ENCODE measurements at places on chromosomes 3 and 15.

DNA sequence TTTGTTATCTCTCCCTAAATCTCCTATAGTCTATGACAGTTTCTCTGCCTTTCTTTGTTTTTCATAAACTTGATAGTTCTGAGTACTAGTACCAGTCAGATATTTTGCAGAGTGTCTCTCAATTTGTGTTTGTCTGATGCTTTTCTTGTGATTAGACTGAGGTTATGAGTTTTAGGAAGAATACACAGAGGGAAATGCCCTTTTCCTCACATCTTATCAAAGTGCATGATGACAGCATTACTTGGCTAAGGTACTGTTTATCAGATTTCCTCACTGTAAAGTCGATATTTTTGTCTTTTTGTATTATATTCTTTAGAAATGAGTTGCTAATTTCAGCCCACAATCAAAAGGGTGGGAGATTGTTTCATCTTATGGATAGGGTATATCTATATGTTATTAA, 45.6 kb downstream of the GLCE start:
- no peak for DNase-seq

DNA sequence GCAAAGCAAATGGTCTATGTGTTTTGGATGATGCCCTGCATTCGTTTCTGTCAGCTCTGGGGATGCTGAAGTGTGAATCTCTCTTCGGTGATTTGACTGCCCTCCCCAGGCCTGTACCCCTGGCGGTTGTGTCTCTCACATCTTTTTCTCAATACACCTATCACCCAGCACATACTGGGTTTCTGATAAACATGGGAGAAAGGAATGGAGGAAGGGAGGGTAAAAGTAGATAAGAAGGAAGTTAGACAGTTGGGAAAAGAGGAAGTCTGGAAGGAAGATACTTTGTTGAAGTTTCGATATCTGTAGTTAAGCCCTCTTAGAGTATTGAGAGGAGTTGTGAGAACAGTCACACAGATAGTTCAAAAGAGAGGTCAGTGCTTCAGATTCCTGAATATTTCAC, 35.8 kb upstream of the LRTM1 start:
- no peak for DNase-seq

GRCh38 chr3:171054231-171054630, 27.7 kb upstream of the SLC2A2 start:
- DNase-seq, result no peak

GRCh38 chr3:46386205-46386604, 15.5 kb downstream of the CCR5 start:
- no peak for DNase-seq

DNA sequence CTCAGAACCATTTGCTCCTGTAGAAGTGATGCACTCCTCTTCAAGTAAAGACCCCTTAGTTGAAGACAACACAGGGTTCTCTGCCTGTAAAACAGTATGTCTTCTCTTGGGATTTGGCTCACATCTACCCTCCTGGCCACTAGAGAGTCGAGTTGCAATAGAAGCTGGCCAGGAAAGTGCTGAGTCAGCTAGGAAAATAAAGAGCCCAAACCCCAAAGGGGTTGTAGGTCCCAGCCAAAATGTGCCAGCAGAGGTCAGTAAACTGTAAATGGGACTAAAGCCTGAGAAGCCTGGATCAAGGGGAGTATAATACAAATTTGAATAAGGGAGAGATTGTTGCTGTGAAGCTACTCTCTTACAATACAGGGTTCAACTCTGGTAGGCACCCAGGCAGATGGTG, 37.2 kb upstream of the THBS1 start:
- DNase-seq, result no peak

DNA sequence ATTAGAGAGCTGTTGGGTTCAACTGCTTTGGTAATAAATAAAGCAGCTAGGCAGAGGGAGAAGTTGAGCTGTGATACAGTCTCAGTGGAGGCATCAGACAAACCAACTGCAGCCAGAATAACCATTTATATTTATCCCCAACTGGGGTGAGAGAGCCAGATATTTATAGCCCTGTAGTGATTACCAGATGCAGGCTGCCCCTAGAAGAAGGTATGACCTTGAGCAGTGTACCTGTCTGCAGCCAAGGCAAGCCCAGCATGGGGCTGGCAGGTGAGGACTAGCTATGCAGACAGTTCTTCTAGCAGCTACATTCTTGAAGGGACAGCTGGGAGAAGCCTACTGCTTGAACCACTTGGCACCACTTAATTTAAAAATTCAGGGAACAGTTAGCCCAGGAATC, 144.4 kb upstream of the EPHA3 start:
- DNase-seq, result no peak

GRCh38 chr15:93060336-93061248, 28.4 kb downstream of the RGMA start:
- DNase-seq, result no peak

DNA sequence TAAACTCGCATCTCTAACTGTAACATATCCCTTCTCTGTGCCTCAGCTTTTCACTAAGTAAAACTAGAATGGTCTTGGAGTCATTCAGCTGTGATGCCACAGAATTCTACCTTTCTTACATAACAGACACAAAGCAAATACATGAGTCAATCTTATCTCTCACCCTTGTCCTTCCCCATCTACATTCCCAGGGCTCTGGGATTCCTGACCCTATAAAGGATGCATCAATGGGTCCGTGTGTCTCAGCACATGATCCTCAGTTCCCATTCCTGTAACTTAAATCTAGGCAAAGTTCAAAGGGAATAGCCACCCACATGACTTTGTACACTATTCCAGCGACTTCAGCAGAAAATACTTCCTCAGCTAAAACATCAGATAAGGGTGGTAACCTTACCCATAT, 11.8 kb upstream of the ARL8B start:
- no peak for DNase-seq

DNA sequence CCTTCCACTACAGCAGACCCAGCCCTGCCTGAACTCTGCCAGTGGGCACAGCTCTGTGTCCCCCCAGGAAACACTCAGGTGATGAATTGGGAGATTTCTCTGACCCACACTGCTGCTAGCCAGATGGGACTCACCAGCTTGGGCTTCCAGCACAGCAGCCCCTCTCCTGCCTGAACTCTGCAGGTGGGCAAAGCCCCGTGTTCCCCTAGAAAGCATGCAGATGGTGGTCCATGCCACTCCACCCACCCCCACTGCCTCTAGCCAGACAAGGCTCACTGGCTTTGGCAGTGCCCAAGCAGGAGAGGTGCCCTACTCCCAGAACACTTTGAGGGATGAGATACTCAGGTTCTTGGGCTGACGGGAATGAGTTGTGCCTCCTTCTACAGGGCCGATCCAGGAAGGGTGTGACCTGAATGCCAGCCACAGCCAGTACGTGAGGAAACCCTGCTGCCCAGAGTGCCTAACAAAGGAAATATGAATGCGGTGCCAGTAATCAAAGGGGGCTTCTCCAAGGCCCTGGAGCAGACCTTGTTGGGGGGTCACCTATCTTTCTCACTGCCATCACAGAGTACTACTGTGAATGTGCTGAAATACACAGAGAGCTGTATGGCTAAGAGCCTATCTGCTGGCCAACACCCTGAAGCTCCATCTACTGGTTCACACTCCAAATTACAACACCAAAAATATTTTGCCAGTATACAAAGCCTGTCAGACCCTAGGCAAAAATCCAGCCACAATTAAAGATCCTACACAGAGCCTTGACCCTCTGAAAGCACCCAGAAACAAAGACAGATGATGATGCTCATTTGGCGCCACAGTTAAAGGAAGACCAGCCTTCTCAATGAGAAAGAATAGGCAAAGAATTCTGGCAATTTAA, 61.9 kb downstream of the BTLA start:
- DNase-seq, result no peak

DNA sequence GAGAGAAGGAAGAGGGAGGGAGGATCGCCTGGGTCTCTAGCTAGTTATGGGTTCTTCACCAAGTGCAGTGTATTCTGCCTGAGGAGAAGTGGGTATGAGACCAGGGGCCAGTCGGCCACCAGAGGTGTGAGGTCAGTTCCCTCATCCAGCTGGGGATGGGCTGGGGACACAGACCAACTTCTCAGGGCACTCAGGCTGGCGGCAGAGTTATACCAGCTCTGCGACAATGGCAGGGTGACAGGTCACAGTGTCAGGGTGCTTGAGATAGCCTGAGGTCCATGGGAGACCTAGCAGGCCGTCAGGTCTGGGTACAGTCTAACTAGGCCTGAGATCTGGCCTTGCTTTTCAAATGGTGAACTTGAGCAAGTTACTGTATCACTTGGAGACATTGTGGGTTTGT, 31.4 kb upstream of the PLXNA1 start:
- no peak for DNase-seq

DNA sequence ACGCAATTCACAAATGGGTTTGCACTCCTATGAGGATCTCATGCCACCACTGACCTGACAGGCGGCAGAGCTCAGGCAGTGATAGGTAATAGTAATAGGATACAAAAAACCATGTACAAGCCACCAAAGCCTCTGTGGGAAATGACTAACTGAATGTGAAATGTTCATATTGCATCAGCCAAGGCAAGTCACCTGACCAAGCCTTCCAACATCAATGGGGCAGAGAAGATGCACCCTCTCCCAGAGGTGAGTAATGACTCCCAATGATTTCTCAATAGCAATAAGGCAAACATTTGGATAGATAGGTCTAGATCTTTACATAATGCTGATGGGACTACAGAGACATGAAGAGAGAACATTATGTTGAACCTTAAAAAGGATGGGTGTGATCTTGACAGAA, 14.9 kb downstream of the CNTN3 start:
- no peak for DNase-seq

DNA sequence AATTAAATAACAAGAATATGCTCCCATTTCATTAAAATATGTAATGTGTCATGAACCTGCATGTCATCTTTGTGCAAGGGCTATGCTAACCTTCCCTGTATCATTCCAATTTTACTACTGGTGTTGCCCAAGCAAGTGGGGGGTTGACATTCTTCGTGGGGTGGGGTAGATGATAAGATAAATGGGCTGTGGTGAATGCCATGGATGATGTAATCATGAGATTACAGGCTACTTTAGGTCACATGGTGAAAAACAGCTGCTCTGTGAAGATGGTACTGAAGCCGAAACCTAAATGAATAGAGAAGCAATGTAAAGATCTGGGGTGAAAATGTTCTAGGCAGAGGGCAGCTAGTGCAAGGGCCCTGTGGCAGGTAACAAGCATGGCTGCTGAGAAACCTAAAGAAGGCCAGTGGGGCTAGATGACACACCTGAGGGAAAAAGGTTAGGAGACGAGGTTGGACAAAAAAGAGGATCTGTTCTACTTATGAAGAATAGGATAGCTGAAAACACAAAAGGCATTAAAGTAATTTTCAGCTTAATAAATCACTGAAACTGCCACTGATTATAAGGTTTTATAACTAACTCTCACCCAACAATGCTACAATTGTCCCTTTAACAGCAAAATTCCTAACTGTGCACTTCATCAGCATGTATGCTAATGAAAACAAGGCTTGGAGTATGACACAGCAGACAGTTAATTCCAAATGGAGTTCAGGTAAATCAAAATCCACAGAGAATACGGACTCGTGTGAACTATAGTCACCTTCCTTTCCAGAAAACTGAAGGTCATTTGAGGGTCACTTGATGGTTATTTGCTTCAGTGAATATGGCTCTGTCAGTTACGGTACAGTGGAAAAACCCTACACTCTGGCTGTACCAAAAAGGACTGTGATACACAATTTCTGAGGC, 35.0 kb downstream of the MTMR10 start:
- DNase-seq, result no peak

GRCh38 chr3:119219069-119219468, 21.6 kb downstream of the B4GALT4 start:
- DNase-seq, result no peak

GRCh38 chr3:102084006-102084405, 234.7 kb downstream of the NFKBIZ start:
- no peak for DNase-seq

GRCh38 chr15:101554115-101554915, 64.8 kb upstream of the PCSK6 start:
- no peak for DNase-seq

- no peak for DNase-seq
Observed at GRCh38 chr3:73828348-73828747, 203.6 kb upstream of the PDZRN3 start.

- no peak for DNase-seq
Observed at GRCh38 chr3:23112491-23112890, 90.6 kb upstream of the UBE2E2 start.

DNA sequence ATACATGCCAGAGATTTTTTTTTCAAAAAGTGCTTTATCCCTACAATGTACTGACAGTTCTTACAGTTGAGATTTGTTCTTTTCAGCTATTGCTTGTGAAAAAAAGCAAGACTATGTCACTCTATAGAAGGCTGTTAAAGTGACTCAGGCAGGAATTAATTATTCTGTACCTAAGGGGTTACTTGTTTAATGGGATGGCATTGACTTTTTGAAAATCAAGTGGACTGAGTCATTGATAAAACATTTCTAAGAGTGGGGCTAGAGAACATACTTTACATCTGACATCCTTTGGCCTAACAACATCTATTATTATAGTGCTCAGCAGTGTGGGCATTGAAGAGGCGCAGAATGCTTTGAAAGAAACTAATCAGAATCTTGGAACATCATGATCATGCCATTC, 34.3 kb downstream of the INTS14 start:
- DNase-seq, result no peak

DNA sequence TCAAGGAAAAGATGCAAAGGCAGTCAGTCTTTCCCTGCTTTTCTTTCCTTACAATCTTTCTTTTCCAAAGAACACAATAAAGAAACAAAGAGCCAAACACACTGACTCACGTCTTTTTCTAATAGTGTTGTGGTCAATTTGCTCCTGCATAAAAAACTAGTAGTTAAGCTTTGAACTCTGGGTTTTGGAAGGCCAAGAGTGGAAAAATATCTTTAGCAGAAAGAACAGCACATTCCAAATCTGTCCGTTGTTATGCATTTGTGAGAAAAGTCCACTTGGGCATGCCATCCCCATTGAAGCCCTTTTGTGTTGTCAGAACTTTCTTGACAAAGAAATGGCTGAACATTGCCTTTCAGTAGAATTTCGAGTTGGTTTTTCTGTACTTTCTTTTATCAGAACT, 18.2 kb downstream of the COL8A1 start:
- no peak for DNase-seq

DNA sequence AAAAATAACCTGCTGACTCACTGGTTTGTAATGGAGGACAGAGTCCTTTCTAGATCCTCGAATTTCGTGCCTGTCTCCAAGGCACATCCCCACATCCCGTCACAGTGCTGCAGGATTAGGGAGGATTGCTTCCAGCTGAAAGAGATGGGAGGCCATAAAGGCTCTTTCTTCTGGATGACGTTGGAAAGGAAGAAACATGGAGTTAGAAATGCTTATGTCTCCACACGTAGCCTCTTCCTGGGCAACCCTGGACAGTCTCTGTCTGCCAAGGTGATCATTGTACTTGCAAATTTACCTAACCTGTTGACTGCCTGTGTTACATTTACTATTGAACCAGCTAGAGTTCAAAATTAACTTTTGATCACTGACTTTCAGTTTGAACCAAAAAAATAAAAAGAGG, 27.6 kb upstream of the VILL start:
- DNase-seq, result no peak

GRCh38 chr3:155079468-155079745, 712 bp upstream of the MME start:
- no peak for DNase-seq

All from NCI-H187 (cell line).